ENCODE measurements at places on chromosomes 6 and 20.

DNA sequence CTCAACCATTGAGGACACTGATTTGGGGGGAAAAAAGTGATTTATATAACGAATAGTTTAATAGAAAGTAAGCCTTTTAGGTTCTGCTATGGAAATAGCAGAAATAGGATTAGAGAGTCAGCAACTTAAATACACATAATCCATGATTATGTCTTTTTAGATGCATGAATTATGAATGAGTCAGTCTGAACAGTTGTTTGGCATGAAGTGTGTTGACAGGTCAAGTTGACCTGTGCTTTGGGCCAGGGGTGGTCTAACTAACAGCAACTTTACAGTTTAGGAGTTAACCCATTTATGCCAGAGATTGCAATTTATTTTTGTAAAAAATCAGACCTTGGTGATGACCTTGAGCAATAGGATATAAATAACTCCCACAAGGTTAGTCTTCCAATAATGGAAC, 191.3 kb downstream of the MTFR2 start:
- DNase-seq, result no peak

DNA sequence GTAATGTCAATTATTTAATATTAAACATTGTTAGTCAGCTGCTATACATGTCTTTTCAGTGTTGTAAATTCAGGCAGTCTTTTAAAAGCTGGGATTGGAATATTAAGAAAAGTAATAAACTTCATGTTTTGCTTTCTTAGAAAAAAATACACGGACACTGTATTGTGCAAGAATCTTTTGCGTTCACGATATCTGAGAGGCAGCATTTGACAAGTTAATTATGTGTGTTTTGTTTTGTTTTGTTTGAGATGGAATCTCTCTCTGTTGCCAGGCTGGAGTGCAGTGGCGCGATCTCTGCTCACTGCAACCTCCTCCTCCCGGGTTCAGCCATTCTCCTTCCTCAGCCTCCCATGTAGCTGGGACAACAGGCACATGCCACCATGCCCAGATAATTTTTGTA, 1661.3 kb downstream of the HACE1 start:
- no peak for DNase-seq

- no peak for DNase-seq
Observed at GRCh38 chr6:36334832-36335459, 1.7 kb downstream of the BNIP5 start.

GRCh38 chr6:30447237-30447636, 42.1 kb upstream of the HLA-E start:
- DNase-seq, result no peak

DNA sequence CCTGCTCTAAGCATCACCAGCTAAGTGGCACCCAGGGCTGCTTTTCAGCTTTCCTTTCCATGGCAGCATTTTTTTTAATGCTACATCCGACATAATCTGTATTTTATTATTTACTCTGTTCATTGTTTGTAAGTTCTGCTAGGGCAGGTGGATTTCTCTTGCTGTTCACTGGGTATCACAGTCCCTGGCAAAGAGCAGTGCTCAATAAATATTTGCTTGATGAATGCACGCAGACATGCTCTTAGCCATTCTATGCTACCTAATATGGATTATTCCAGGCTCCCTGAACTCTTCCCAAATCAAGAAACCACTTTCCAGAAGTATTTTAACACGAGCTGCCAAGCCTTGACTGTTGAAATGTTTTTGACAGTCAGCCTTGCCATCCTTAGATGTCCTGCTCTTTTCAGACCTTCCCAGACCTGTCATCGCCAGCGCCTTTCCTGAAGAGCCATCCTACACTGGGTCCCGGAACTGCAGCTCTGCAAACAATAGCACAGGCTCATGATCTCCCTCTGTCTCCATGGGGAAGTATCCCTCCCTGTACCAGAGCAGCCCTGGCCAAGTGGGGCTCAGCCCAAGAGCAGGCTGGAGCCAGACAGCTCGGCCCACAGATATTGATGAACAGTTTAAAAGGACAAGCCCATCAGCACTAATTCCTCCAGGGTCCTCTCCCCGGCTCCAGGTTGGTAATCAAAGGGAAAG, 136.5 kb upstream of the CDH4 start:
- DNase-seq, result no peak

- DNase-seq, result no peak
Observed at GRCh38 chr6:148455225-148455624, 112.6 kb downstream of the SASH1 start.

- peak; percentile 43 for DNase-seq
Observed at GRCh38 chr6:7617801-7618764, 28.1 kb downstream of the SNRNP48 start.

DNA sequence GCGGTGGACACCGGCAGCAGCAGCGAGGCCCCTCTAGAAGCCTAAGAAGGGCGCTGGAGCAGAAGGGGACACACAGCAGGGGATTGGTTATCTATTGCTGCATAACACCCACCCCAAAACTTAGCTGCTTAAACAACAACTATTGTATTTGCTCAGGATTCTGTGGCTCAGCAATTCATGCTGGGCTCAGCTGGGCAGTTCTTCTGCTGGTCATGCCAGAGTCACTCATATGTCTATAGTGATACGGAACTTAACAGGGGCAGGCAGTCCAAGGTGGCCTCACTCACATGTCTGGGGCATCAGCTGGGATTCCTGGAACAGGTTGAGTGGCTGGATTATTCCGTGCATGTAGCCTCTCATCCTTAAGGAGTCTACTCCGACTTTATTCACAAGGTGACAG, 17.6 kb upstream of the PPP1R16B start:
- DNase-seq, result no peak

DNA sequence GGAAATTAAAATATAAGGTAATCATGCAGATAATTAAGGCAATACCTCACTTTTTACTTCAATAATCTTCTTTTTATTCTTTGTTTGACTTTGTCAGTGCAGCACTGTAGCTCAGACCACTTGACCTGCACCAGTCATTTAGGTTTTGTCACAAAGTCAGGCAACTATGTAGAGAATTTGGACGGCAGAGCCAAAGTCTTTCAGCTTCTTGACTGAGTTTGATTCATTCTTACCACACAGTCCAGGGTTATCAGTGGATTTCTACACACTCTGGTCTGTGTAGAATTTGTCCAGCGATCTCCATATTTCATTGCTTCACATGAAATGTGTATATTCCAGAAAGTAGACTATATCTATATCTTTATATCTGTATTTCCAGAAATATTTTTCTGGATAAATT, 107.3 kb downstream of the TFAP2B start:
- DNase-seq, result no peak

DNA sequence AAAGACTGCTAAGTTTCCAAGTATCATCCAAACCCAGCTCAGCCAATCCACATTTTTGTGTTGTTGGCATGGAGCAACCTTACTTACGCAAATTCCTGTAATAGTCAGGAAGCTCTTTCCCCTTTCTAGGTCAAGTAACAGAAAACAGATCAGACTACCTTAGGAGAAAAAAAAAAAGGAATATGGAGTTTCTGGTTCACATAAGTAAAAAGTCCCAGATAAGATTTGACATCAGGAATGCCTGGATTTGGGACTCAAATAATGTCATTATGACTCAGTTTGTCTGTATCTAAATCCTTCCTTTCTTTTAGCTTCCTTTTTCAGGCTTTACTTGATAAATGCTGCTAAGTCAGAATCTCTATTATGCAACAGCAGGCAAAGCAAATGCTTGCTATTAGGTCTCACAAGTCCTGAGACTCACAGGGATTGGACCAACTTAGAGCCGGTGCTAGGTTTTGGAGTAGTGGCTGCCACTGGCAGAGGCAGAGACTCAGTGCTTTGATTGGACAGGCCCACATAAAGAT, 44.5 kb downstream of the NCOA7 start:
- DNase-seq, result no peak

DNA sequence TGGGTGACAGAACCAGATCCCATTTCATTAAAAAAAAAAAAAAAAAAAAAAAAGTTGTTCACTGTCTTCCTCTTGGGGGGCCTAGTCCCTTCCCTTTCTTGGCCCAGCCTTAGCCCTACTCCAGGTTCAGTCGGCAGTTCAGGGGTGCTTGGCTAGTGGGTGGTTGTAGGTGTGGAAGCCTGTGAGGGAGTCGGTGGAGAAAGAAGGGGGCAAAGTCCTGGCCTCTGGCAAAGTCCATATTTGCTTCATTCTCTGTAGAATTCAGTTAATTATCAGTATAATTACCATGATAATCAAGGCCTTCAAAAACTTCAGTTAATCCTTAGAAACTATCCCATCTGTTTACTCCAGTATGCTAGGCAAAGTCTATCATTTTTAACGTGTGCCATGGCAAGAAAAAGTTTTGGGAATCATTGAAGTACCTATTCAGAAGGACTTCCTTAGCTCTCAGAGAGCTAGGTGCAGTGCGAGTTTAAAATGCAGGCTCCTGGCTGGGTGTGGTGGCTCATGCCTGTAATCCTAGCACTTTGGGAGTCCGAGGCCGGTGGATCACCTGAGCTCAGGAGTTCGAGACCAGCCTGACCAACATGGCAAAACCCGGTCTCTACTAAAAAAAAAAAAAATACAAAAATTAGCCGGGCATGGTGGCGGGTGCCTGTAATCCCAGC, 205.7 kb upstream of the ARG1 start:
- no peak for DNase-seq
